ENCODE measurements at places on chromosomes 4 and X. TPM values are rescaled to one million over a fixed set of nuclear protein-coding genes. Genes with fewer than 3 reads are reported as not detected.

DNA sequence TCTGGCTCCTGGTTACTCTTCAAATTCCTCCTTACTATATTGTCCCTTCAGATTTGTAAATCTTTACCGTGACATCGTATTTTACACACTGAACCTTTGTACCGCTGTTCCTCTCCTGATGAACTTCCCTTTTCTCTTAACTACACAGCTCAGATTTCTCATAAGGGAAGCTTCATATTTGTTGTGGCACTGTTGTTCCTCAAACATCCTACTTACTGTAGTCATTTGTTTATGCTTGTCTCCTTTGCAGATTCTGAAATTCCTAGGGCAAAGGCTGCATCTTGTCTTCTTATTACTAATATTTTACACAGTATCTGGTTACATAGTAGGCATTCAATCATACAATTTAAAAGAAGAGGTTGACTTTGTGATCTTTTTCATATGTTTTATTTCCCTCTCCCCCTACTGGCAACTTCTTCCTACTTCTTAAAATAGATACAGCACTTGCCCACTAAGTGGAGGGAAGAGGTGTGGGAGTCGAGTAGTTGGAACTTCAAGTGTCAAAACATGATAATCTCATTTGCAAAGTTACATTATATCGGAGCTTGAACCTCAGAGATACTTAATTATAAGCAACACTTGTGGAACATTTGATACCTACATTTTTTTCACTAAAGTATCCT lies 50.0 kb downstream of the TET2 start:
- no peak for DNase-seq

DNA sequence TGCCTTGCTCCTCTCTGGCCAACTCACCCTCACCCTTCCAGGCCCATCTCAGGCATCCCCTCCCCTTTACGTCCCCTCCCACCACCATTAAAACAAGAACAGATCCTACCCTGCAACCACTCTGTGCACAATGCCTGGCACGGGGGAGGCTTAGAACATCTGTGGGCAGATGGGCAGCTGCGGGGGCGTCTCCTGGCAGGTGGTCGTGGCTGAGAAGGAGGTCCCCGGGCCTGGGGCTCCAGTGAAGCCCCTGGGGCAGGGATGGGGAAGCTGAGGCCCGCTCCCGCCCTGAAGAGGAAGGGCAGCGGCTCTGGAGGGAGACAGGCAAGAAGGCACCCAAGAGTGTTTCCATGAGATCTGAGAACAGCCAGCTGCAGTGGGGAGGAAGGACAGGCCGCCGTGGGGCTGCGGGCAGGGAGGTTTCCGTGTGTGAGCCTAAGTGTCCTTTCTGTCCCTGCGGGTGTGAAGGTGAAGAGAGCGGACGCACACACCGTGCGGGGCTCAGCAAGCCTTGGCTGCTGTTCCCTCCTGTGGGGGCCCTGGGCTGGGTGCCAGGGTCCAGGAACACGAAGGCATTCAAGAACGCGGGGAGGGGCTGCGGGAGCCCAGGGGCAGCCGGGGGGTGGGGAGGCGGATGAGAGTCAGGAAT lies 7.8 kb upstream of the TBC1D14 start:
- no peak for DNase-seq

DNA sequence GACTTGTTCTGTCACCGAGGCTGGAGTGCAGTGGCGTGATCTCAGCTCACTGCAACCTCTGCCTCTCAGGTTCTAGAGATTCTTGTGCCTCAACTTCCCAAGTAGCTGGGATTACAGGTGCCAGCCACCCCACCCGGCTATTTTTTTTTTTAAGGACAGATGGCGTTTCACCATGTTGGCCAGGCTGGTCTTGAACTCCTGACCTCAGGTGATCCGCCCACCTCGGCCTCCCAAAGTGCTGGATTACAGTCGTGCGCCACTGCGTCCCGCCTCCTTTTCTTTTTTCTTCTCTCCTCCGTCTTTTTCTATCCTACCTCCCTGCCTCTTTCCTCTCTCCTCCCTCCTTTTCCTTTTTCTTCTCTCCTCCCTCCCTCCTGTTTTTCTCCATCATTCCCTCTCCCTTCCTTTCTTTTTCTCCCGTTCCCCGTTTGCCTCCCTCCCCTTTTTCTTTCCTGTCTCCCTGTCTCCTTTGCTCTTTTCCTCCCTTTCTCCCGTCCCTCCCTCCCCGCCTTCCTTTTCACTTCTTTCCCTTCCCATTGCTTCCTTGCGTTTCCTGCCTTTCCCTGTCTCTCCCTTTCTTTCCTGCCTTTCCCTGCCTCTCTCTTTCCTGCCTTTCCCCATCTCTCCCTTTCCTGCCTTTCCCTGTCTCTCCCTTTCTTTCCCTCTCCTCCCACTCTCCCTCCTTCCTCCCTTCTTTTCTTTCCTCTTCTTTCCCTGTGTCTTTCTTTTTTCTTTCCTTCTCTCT lies 2.1 kb upstream of the SLC25A6 start:
- peak; percentile 1 for DNase-seq

- DNase-seq, result no peak
Observed at GRCh38 chrX:21412029-21412428, 37.8 kb downstream of the CNKSR2 start.

- DNase-seq, result no peak
Observed at GRCh38 chr4:172776203-172776861, 392.3 kb upstream of the GALNT7 start.

DNA sequence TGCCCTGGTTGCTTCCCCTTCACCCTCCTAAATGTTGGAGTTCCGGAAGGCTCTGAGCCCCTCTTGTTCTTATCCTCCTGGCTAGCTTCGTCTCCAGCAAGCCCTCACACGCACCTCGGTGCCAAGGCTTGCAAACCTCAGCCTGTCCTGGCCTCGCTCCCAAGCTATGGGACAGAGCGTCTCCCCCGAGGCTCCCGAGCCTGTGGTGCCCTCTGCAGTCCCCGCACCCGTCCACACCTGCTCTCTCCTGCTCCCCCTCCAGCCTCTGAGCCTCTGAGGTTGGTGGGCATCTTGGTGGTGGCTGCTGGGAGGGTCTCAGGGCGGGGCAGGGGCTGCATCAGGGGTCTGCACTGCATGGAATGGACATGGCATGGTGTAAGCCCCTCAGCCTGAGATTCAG lies 63.2 kb downstream of the TRMT44 start:
- DNase-seq, result no peak

DNA sequence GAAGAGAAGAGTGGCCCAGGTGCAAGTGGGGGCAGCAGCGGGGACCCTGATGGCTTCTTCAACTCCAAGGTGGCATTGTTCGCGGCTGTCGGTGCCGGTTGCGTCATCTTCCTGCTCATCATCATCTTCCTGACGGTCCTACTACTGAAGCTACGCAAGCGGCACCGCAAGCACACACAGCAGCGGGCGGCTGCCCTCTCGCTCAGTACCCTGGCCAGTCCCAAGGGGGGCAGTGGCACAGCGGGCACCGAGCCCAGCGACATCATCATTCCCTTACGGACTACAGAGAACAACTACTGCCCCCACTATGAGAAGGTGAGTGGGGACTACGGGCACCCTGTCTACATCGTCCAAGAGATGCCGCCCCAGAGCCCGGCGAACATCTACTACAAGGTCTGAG lies 11.4 kb downstream of the EFNB1 start:
- no peak for DNase-seq

DNA sequence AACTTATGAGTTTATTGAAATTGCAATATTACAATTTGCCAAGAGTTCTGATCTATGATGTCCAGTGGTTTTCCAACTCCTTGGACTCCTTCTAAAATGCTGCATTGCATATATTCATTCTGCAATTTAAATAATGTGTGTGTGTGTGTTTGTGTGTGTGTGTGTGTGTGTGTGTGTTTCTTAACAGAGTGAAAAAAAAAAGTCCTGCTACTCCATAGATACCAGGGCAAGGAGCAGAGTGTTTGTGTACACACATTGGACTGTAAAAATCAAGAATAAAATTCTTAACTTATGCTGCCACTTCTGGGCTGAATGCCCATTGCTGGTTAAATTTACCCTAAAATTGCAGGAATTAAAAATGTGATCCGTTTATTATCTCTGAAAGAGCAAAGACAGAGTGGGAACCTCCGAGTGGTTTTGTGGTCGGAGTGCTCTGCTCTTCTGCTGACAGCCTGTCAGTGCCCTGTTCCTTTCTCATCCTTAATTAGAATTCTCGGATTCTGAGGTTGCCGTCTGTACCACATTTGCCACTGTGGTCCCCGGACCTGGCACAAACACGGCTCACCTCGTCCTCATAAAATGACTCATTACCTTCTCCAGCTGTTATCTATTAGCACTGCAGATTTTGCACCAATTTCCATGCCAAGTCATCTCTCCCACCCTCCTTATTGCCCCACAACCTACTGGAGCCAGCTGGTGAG lies 355.5 kb downstream of the KCNIP4 start:
- DNase-seq, result no peak

- no peak for DNase-seq
Observed at GRCh38 chrX:53605004-53605403, 81.5 kb downstream of the HUWE1 start.

DNA sequence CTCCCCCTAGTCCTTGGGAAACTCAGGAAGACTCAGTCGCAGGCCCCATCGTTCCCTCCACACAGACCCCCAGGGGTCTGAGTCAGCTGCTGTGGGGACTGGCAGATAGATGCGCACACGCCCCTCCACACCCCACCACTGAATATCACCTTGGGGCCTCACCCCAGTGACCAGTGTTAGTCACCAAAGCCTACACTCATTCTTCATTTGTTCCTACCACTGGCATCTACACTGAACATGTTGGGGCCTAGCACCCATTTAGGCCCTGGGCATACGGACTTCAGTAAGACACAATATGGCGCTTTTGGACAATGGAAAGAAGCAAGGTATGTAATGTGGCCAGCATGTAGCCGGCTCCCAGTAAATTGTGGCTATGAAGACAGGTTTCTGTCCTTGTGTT lies 154.1 kb upstream of the PJA1 start:
- DNase-seq, result no peak

DNA sequence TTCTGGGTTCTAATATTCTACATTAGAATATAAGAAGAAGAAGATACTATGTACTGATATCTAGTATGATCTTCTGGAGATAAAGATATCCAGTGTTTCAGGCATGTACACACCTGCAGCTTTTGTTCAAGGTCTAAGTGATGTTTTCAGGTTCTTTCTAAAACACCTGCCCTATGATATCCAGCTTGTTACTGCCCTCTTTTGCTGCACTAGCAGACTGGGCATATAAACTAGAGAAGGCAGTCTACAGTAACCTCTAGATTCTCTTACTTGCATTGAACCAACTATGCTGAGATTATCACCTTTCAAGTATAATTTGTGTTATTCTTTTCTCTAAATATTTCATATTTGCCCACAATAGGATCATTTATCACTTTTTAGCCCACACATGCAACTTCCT lies 1.9 kb upstream of the FRYL start:
- DNase-seq, result no peak

DNA sequence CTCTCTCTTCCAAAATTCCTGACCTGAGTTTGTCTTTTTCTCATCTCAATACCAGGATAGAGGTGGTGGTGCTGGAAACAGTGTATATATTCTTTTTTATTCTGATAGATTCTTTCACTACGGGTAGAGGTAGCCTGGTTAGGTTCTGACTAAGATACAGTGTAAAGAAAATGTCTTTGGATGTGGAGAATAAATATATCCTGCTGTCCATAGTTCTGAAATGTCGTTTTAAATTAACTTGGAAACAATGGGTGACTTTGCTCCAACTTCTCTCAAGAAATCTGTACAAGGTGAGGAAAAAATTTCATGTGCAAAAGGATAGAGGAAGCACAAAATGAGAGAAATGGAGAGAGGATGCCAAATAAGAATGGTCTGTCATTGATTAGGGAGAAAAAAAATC lies 546.1 kb downstream of the GBA3 start:
- no peak for DNase-seq

DNA sequence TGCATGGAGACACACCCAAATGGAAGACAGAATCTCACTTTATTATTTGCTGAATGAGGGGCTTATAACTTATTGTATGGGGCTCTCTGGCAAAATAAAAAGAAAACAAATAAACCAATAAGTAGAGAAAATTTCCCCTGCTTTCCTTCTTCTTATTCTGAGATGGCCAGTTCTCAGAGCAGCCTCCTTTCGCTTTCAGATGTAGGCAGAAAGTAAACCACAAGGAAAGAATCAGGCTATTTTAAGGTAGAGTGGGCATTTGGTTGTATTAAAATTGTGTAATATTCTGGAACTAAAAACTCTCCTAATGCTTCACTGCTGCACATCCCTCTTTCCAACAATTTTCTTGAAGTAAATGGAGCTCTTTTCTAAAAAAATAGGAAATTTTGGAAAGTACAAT lies 241.8 kb downstream of the GALNTL6 start:
- no peak for DNase-seq

DNA sequence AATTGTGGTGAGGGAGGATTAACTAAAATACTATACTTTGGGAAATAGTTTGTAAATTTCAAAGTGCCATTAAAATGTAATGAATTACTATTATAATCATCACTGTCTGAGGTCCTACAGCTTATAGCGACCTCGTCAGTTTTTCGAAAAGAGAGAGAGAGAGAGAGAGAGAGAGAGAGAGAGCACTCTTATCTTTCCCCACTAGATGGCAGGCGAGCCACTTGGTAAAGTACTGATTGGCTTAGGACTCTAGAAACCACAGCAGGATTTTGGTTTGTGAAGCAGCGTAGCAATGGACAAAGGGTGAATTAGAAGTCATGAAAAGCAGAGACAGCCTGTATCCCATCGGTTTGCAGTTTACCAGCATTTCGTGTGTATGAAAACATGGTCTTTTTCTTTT lies 52.5 kb downstream of the LINC00632 start:
- no peak for DNase-seq

- no peak for DNase-seq
Observed at GRCh38 chr4:152181150-152181549, 354.7 kb downstream of the FBXW7 start.

- no peak for DNase-seq
Observed at GRCh38 chr4:168835880-168836454, 174.1 kb downstream of the CBR4 start.

DNA sequence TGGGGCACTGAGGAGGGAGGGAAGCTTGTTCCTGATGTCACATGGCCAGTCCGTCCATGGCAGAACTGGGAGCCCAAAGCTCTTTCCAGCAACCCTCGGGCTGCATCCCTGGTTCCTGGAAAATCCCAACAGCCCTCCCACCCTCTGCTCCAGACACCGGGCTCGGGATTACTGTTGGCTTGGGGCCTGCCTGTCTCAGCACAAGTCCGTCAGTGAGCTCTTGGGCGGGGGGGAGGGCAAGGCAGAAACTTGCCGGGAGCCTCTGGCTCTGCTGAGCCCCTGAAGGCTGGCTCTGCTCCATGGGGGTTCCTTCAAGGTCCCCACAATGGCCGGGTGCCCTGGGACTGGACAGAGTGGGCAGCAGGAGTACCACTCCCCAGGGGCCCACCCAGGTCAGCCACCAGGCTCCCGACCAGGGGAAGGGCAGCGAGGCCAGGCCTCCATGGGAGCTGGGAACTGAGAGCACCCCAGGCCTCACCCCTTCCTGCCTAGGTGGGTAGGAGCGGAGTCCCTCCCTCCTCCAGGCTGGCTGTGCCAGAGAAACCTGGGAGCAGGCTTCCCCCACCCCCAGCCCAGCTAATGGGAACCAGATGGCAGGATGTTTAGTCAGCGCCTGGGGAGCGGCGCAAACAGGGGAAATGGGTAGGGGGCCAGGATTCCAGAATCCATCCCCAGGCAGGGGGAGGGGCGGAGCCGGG lies 6.4 kb upstream of the HAUS7 start:
- no peak for DNase-seq

- no peak for DNase-seq
Observed at GRCh38 chr4:89298155-89298554, 9.4 kb downstream of the GPRIN3 start.

- no peak for DNase-seq
Observed at GRCh38 chr4:99968330-99968729, 18.3 kb upstream of the H2AZ1 start.

The SRD5A3 gene
- 22.5 TPM for total RNA-seq

The LRCH2 gene
- total RNA-seq, result 8.1 TPM

The STBD1 gene
- 3.9 TPM for total RNA-seq

The FDCSP gene
- total RNA-seq, result not detected

The SPARCL1 gene
- 1,316 TPM for total RNA-seq

The C4orf17 gene
- not detected for total RNA-seq

The TFDP3 gene
- not detected for total RNA-seq
